ENCODE measurements at places on chromosomes 7 and 10. TPM values are rescaled to one million over a fixed set of nuclear protein-coding genes. Genes with fewer than 3 reads are reported as not detected.

Gene NRAP
- total RNA-seq: 1.7 TPM

Gene SUN3
- not detected for total RNA-seq

Gene VIPR2
- total RNA-seq: not detected

Gene AMPH
- 7.3 TPM for total RNA-seq

Gene ASB13
- total RNA-seq: 16.9 TPM

Gene CPEB3
- 3.3 TPM for total RNA-seq

Gene OGA
- total RNA-seq: 204 TPM

Gene PRF1
- total RNA-seq: not detected

Gene FGFR2
- 70.8 TPM for total RNA-seq

Gene SPAG6
- total RNA-seq: 1.6 TPM

Gene GJD4
- 0.62 TPM for total RNA-seq

All from motor neuron (in vitro differentiated cells).